ENCODE measurements at places on chromosomes 2 and 18.
A peak's percentile ranks its signal among the peaks of the same experiment; 100 is the strongest.

GRCh38 chr2:207321514-207321913, 155.8 kb upstream of the KLF7 start:
- no peak for DNase-seq

DNA sequence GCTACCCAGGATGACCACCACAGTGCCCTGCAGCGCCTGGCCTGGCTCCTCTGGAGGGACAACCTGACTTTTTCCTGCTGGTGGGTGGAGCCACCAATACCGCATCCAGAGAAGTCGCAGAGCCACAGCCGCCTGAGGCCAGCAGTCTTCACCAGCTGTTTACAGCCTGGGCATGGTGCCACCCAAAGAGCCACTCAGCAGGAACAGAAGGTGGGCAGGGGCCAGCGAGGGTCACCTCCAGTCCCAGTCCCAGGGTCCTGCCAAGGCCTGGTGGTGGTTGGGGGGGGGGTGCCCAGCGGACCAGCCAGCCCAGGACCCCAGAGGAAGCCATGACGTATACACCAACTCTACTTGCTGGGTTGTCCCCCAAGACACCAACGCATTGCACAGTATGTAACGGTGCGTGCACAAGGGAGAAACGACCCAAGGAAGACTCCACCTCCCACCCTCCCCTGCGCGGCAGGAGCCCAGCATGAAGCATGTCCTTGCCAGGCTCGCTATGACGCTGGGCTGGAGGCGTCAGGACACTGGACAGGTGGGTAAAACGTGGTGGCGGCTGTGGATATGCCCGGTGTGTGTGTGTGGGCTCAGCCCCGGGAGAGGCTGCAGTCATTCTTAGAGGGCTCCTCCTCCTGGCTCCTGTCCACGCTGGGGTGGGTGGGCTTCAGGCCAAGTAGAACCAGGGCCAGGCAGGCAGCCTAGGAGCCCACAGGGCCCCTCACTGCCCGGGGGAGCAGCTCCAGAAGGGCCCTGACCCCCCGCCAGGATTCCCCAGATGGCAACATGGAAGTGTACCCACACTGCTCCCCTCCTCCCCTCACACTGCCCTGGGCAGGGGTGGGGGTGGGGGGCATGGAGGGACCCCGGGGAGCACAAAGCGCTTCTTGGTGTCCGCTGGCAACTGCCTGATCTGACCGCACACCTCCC, 49.3 kb downstream of the HS6ST1 start:
- DNase-seq, result no peak

DNA sequence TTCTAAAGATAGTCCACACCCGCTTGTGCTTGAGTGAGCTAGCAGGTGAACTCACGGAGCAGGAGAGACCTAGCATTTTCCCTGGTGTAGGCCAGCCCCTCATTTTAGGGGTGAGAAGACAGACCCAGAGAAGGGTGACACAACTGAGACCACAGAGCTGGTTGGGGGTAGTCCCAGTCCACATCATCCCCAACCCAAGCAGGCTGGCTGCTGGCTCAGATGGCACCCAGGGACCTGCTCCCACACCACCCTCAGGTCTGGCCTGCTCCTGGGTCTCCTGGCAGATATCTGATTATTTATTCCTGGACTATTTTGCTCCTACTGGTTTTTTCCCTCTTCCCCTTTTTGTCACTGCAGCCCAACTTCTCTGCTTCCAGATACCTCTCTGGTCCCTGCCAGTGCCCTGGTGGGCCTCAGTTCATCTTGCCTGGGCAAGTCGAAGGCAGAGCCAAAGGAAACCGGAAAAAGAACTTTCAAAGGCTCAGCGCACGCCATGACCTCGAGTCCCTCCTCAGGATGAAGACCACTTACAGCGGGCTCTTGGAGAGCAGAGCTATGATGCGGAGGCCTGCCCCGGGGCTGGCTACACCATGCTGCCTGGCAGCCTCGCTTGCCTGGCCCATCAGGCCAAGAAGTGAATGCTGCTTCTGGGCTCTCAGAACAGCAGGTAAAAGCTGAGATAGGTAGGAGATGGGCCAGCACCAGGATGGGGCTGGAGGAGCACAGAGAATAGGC, 72.7 kb downstream of the POLR1A start:
- no peak for DNase-seq

DNA sequence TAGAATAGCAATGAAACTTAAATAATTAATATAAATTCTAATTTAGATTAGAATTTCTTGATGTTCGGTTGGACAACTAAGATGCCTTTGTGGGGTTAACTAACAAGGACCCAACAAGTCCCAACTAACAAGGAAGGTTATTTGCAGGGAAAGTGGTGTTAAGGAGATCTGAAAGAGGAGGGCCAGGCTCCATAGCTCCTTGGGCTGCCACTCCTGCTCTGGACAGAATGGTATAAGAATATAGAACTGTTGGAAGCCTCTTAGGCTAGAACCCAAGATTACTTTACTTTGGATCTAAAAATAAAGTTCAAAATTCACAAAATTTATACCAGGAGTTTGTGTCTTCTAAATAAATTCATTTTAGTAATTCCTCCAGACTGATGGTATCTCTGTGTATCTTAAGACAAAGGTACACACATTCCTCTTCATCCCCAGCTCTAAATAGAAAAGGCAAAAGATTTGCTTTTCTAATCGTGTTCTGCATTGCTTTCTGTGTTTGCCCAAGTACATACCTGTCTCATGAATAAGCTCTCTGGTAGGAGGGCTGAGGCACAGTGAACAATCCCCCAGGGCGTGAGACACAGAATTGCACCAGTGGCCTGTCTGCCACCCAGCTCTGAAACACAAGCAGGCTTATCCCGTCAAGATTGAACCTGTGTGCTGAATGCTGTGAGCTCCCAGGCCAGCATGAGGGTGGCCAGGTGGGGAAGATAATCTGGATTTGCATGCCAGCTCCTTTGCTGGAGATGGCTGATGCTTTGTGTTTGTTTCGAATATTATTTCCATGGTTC, 176.0 kb downstream of the ACKR3 start:
- DNase-seq, result no peak

DNA sequence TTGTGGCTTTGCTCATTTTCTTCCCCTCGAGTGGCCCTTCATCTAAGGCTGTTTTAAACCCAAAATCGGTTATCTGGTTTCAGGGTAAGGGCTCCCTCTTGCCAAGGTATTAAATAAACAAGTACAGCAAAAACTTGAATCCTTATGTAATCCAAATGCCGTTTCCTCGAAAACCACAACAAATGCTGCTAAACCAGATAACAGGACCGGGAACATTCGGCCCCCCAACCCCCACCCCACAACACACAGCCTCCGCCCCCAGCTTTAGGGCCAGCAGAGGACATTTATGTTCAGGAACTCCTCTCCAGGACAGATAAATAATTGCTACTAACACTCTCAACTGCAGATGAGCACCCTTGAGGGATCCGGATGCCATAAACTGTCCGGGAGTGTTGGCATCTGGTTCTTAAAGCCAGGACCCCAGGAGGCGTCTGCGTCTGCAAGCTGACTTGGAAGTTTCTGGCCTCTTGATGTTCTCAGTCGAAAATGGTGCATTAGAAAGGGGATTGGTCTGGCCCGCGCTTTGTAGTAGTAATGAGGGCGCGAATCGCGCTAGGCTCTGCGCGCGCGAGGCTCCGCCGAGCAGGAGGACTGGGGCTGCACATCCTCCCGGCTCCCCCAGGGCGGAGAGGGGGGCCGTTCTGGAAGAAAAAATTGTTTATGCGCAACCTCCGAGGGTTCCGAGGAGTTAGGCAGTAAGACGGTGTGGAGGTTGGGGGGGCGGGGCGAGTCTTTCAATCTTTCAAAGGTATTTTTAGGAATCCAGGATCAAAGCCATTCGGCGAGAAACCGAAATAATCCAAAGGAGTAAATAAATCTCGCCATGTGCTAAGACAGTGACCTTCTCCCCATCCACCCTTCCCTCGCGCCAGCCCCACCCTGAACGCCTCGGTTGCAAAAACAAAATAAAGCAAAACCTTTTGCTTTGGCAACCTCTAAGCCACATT, 3.9 kb upstream of the ID2 start:
- DNase-seq, result peak; percentile 39

All from CD4-positive, alpha-beta T cell treated with Interleukin-2 at 100 ng/mL for 4 hours (primary cell).